ENCODE measurements at places on chromosomes 7 and 10.

GRCh38 chr7:51152706-51153200 is 163.9 kb downstream of the COBL start:
- DNase-seq = no peak

- no peak for DNase-seq
These were observed 152.1 kb upstream of the RHOBTB1 start for GRCh38 chr10:61096056-61096455.

DNA sequence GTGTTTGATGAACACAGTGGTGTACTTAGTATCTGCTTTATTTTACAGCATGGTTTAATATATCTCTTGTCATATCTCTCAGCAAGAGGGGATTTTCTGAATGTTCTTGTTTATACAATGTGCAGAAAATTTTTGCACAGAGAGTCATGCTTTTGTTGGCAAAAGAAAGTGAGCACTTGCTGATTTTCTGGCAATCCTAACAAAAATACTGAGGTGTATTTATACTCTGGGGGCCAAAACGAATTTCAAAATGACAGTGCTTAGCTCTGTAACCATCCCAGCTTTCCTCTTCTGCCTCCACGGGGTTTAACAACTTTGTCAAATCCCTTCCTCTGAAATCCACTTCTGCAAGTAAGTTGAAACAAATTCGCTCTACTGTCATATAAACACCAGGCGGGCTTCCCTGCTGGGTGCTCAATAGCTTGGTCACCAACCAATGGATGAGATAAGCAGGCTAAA is 169.2 kb downstream of the NOC3L start:
- peak; percentile 90 for DNase-seq

GRCh38 chr10:120948889-120949608 is 97.9 kb downstream of the WDR11 start:
- peak; percentile 55 for DNase-seq

GRCh38 chr10:86376852-86377796 is 10.5 kb upstream of the GRID1 start:
- peak; percentile 28 for DNase-seq

DNA sequence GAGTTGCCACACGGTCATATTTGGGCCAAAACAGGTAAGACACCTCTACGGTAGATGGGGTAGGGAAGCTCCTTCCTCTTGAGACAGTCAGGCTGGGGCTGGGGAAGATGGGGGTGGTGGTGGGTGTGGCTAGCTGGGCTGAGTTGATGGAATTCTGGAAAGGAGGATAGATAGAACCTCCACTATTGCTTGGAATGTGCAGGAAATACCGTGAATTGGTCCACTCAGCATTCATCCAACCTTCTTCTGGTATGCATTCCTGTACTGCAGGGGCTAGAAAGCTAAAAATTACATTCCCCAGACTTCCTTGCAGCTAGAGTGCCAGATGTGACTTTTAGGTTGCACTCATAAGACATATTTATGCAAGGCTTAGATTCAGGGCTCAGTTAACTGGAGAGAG is 24.8 kb downstream of the TLX1 start:
- no peak for DNase-seq

GRCh38 chr7:10956528-10956927 is 17.1 kb upstream of the PHF14 start:
- DNase-seq = no peak

DNA sequence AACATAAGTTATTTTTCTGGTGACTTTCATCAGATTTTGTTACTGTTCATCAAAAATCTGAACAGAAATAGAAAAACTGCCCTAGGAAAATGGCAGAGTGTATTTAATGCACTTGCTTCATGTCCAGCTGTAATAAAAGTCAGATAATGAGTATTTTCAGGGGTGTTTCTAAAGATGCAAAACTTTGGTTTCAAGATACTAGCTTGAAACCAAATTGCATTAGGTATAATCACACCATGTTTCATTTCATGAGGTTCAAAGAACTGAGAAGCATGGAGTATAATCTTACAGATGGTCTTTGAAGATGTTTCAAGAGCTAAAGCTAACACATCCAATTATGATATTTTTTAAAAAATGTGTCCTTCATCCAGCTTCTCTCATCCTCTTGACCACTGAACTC is 128.9 kb downstream of the NRCAM start:
- DNase-seq = no peak

- DNase-seq = no peak
These were observed 178.0 kb upstream of the BMPER start for GRCh38 chr7:33727315-33727714.

DNA sequence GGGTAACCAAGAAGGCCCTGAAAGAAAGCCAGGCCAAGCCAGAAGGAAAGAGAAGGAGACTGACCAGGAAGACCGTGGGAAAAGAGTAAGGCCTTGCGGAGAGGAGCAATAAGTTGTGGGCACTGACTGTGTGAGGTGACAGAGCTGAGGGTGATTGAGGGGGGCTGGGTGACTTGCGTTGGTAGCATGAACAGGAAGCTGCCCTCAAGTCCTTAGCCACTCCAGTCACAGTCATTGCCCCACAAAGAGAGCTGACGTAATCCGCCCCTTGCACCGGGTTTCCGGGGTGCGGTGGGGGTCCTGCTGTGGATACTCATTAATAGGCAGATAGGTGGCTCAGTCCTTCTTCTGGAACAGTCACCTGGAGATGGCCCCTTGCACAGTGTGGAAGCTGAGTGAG is 16.1 kb upstream of the DMBT1 start:
- no peak for DNase-seq

DNA sequence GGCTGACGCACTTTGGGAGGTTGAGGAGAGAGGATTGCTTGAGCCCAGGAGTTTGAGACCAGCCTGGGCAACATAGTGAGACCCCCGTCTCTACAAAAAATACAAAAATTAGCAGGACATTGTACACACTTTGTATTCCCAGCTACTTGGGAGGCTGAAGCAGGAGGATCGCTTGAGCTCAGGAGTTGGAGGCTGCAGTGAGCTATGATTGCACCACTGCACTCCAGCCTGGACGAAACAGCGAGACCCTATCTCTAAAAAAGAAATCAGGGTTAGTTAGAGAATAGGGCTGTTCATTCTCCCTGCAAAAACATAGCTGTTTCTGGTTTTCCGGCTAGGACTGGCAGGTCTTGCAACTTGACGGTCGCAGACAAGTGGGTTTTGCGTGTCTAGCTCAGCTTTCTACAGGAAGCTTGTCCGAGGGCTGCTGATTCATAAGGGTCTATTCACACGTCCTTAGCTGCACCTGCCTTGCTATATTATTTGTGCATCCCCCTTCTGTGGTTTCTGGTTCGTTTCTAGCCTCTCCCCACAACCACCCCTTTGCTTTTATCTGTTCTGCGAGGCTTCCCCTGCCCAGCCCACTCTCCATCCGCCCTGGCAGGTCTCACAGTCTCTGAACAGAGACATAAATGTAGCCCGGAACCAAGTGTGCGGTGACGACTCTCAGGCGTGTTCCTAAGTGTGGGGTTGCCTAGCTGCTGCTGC is 10.7 kb downstream of the AMZ1 start:
- no peak for DNase-seq

DNA sequence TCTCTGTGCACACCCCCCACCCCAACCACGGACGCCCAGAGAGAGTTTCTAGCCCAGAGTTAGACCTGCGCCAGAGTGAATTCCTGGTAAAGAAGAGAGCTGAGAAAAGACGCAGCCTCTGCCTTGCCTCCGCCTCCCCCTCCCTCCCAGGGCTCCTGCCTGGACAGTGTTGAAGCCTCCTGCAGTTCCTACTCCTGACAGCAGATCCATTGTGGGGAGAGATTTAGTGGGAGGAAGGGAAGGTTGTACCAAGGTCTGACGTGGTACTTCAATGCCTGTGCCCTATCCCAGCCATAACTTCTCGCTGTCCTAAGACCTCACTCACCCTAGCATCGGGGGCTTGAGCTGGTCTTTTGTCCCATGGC is 952 bp downstream of the SRRM3 start:
- no peak for DNase-seq

GRCh38 chr7:137670222-137671064 is 176.3 kb downstream of the DGKI start:
- peak; percentile 41 for DNase-seq

GRCh38 chr10:66649626-66650025 is 276.2 kb upstream of the LRRTM3 start:
- no peak for DNase-seq

DNA sequence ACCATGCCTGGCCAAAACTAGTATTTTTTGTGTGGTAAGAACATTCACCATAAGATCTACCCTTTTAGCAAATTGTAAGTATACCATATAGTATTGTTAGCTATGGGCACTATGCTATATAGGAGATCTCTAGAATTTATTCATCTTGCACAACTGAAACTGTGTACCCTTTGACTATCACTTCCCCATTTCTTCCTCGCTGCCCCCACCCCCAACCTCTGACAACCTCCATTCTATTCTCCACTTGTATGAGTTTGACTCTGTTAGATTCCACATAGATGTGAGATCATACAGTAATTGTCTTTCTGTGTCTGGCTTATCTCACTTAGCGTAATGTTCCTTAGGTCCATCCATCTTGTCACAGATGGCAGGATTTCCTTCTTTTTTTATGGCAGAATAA is 3.6 kb downstream of the CASP7 start:
- DNase-seq = no peak

DNA sequence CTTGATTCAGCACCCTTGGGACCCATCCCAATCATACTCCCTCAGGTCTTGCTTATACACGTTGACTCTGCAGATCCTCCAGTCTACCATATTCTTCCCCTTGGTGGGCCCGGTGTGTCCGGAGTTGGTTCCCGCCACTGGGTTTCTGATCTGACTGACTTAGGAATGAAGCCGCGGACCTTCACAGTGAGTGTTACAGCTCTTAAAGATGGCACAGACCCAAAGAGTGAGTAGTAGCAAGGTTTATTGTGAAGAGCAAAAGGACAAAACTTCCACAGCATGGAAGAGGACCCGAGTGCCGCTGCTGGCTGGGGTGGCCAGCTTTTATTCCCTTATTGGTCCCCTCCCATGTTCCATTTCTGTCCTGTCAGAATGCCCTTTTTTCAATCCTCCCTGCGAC is 5.9 kb upstream of the GDF10 start:
- DNase-seq = no peak

- no peak for DNase-seq
These were observed 424.6 kb upstream of the SORCS1 start for GRCh38 chr10:107589081-107589480.

DNA sequence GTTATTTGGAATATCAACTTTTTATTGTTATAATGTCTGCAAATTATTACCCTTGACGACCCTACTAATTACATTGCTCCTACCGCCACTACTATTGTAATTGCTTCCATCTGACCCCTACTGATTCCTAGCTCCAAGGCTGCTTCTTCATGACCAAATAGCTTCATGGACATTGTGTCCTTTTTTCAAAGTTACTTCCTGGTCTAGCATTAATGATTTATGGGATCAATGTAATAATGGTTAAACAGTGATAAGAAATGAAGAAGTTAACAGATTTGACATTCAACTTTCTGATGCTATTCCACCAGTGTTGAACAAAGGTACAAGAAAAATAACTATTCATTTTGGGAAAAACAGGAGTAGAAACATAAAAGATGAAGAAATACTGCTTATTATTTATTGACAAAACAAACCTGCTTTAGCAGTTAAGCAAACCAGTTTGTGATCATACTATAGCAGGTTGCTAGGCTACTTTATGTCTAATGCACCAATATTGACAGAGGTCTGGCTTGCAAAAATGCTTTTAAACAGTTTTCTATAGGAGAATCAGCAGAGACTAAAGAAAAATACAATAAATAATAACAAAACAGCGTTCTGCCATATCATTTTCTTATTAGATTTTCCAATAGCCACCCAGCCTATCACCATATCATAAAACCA is 125.8 kb downstream of the PCLO start:
- DNase-seq = no peak

GRCh38 chr10:3803295-3803926 is 18.4 kb upstream of the KLF6 start:
- DNase-seq = peak; percentile 55
